HFFc6 (cell line): ENCODE measurements at places on chromosomes 5 and 9. TPM values are rescaled to one million over a fixed set of nuclear protein-coding genes. Genes with fewer than 3 reads are reported as not detected.

Gene SAXO1
- not detected in 2 replicates for total RNA-seq

- peaks cover 26% of the 10 kb centered on the region for H3K4me1 ChIP-seq
- peak overlapping the region; percentile 43 for H3K27ac ChIP-seq
- peaks cover 24% of the 10 kb centered on the region for H3K36me3 ChIP-seq
These were observed 16.8 kb downstream of the SERINC5 start for GRCh38 chr5:80238778-80239679.

- H3K4me1 ChIP-seq: peaks cover 50% of the 10 kb centered on the region
- no peaks in the 10 kb centered on the region for H3K27me3 ChIP-seq
- DNase-seq: peak; percentile 58
- peak overlapping the region; percentile 40 for H3K4me3 ChIP-seq
- H3K36me3 ChIP-seq: peaks cover 6% of the 10 kb centered on the region
- H3K27ac ChIP-seq: peak overlapping the region; percentile 48; the same call in 1 of the 2 replicates
These were observed 109.1 kb upstream of the PTGER4 start for GRCh38 chr5:40570408-40571129.

Gene AK8
- 0.07 to 0.22 TPM in 2 of 3 replicates, not detected in the other for total RNA-seq

DNA sequence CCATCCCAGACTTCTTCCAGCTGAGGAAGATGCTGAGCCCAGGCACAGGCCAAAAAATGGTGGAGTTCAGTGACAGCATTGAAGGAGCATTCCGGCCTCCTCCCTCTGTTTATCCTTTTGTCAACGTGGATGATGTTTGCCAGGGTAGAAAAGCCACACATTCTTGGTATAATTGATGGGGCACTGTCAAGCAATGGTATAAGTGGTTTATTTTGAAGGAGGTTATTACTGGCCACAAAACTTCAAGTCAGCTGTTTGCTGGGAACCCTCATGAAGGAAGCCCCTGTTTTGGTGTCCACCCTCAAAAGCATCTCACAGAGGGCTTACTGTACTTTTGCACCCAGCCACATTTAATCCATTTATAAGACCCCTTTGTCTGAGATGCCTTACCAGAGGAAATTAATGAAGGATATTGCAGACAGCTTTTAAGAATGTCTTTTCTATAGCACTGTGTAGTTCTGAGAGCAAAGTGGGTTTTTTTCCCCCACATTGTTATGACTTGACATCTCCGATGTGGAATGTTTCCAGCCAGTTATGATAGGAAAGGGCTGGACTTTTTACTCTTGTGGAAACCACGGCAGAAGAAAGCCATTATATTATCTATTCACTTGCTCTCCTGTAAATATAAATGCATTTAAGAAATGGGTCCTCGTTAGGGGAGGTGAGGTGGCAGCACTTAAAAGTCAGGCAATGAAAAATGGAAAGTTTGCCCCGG, 95.5 kb upstream of the SPATA31D4 start:
- no peak overlapping the region for H3K27ac ChIP-seq
- H3K27me3 ChIP-seq: peaks cover 3% of the 10 kb centered on the region; the same call in 1 of the 2 replicates
- H3K36me3 ChIP-seq: no peaks in the 10 kb centered on the region
- peaks cover 9% of the 10 kb centered on the region for H3K4me1 ChIP-seq
- no peak overlapping the region for H3K4me3 ChIP-seq
- no peak for DNase-seq

Gene PRUNE2
- 0.26 TPM in 1 of 2 replicates, not detected in the other for total RNA-seq

DNA sequence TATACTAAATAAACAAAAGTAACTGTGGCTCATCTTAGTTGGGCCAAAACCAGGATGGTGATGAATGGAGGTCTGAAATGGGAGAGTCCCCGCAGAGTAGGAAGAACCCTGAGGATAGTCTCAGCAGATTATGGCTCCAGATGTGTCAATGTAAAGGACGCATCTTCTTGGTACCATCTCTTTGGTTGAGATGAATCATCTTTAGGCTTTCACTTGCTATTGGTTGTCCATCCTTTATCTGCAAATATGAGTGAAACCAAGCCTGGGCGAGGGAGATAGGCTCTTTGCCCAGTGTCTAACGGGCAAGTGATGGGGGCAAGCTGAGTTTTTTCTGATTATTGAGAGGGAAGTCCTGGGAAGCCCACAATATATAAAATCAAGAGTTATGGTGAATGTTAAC, 19.4 kb upstream of the LCP2 start:
- no peak for DNase-seq
- no peaks in the 10 kb centered on the region for H3K4me1 ChIP-seq
- H3K27ac ChIP-seq: no peak overlapping the region
- H3K36me3 ChIP-seq: no peaks in the 10 kb centered on the region
- H3K4me3 ChIP-seq: no peak overlapping the region

- no peak overlapping the region for H3K4me3 ChIP-seq
- H3K27ac ChIP-seq: no peak overlapping the region
- DNase-seq: no peak
- no peaks in the 10 kb centered on the region; the same call in 1 of the 2 replicates for H3K4me1 ChIP-seq
- H3K27me3 ChIP-seq: peaks cover 2% of the 10 kb centered on the region; the same call in 1 of the 2 replicates
- H3K36me3 ChIP-seq: no peaks in the 10 kb centered on the region
These were observed 525.8 kb downstream of the AGTPBP1 start for GRCh38 chr9:85215961-85216360.

DNA sequence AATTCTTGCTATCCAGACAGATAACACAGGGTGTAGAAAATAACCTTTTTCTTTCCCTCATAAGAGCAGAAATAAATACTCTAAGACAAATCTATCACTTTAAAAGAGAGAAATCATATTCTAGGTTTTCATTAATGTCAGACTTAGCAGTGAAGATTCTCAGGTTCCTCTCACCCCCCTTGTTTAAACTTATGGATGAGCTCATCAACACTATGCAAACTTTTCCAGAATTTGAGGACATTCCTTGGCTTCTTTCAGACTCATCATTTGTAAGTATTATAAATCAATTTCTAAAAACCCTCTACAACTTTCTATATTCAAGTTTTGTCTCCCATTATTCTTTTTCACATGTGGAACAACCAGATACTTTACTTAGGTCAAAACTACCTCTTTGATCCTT, 374.9 kb upstream of the TRPC7 start:
- DNase-seq: no peak
- no peak overlapping the region for H3K27ac ChIP-seq
- peaks cover 17% of the 10 kb centered on the region for H3K36me3 ChIP-seq
- H3K4me1 ChIP-seq: peaks cover 22% of the 10 kb centered on the region
- H3K27me3 ChIP-seq: peaks cover 16% of the 10 kb centered on the region

DNA sequence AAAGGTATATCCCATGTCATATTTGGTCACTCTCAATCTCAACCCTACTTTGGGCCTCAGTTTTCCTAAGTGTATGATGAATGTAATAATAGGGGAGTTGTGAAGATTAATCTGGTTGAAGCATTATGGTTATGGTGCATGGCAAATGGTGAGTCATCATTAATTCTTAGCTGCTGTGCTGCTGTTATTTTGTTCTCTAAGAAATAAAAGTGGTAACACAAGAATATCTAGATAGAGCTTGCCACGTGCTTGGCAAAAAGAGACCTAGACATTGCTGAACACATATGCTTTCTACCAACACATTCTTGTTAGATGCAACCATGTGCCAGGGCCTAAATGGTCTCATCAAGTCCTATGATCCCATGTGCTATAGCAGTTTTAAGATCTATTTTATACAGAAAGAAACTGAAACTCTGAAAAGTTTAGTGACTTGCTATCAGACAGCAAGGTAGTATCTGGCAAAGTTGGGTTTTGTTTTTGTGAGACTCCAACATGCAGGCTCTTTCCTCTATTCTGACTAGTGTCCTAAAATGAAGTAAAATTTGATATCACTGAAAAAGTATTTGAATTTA, 699.9 kb upstream of the MEF2C start:
- no peaks in the 10 kb centered on the region for H3K36me3 ChIP-seq
- peaks cover 10% of the 10 kb centered on the region for H3K4me1 ChIP-seq
- H3K27ac ChIP-seq: no peak overlapping the region
- DNase-seq: no peak
- H3K4me3 ChIP-seq: no peak overlapping the region

Gene GHR
- 1.4 to 1.9 TPM (median 1.8 TPM) in 3 replicates for total RNA-seq

DNA sequence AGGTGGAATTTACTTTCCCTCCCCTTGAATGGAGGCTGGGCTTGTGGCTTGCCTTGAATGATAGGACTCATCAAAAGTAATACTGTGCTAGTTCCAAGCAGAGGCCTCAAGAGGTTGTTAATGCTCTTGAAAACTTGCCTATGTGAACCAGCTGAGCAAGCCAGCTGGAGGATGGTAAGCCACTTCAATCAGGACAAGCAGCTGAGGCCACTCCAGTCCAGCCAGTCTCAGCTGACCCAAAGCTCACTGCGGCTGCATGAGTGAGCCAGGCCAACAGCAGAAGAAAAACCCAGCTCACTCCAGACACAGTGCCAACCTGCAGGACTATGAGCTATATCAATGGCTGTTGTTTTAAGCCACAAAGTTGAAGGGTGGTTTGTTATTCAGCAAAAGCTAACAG, 182.8 kb downstream of the MCTP1 start:
- no peaks in the 10 kb centered on the region for H3K4me1 ChIP-seq
- H3K4me3 ChIP-seq: no peak overlapping the region
- no peak overlapping the region for H3K27ac ChIP-seq
- H3K36me3 ChIP-seq: no peaks in the 10 kb centered on the region
- peaks cover 5% of the 10 kb centered on the region for H3K27me3 ChIP-seq
- DNase-seq: no peak
